ENCODE measurements at places on chromosomes 2 and 18.

DNA sequence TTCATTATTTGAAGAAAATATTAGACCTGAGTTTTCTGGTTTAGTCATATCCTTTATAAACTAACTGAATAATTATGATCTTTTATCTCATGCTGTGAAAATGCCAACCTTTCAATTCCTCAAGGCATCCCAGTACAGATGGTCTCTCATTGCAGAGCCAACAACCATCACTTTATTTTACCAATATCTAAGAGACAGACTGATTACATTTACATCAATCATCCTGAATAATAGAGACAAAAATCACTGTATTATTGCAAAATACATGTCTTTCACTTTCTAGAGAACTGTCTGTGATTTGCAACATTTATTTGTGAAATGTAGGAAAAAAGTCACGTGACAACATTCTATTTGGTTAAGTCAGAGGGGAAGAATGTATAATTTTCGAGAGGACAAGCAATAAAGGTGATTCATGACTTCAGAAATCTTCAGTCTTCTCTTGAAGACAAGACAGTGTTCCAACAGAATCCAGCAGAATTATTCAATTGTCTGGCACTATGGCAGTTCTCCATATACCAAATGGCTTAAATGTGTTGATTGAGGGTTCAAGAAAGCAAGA, 503.6 kb upstream of the SYT4 start:
- DNase-seq, result no peak

DNA sequence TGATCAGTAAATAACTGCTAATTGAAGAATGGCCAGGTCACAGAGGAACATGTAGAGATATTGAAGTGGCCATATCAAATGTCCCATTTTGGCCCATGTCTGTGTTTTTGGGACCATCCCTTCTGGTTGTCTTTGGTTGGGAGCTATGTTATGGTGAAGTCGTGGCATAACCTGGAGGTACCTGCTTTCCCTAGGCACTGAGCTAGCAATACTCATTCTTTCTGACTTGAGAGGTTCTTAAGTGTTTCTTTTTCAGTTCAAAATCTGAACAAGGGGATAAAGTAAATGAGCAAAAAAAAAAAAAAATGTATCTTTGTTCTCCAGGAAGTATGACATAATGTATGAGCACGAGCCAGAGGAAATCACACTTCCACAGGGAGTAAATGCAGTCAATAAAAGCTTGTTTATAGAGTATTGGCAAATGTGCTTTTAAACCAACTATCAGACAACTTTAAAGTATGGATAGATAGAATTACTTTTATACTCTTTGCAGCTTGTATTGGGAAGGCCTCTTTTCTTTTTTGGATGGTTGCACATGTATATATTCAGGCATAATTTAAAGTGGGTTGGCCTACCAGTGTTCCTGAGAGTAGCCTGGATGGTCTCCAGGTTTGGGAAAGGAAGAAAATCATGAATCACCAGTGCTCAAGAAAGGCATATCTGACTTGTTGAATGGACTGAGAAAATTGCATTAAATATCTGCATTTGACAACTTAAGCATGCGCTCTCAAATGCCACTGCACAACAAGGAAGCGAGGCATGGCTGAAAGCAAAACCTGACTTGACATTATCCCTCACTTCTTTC, 125.0 kb downstream of the SPHKAP start:
- DNase-seq, result no peak

GRCh38 chr2:235105821-235106359, 154.1 kb downstream of the SH3BP4 start:
- no peak for DNase-seq

DNA sequence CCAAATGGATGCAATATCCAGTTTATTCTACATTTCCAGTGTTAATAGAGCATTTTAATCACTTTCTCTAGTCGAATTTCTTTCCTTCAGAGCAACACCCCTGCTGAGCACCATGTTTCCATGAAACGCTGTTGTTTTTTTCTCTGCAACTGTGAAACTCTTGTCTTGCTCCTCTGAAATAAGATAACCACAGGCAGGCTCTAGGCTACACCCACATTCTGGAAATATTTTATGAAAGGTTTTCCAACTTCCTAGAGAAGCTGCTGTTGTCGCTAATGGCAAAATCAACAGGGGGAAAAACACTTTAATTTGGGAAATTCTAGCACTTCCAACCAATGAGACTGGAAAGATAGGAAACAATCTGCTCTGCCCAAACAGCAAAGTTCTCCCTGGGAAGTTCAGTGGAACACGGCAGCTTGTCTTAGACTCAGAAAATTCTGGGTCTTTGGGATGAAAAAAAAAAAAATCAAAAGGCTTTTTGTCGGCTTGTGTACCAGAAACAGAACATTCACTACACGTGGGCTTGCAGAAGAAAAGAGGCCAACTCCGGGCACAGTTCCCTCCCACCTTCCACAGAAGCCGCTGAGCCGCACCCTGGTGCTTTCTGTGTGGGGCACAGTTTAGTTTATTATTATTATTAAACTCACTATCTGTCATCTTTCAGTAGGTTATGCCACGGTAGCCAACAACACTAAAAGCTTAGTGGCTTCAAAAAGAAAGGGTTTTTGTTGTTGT, 98.7 kb downstream of the MMADHC start:
- no peak for DNase-seq

GRCh38 chr2:83615511-83615910, 843.6 kb downstream of the SUCLG1 start:
- DNase-seq, result no peak

GRCh38 chr2:18831916-18832510, 242.6 kb upstream of the NT5C1B start:
- DNase-seq, result no peak

DNA sequence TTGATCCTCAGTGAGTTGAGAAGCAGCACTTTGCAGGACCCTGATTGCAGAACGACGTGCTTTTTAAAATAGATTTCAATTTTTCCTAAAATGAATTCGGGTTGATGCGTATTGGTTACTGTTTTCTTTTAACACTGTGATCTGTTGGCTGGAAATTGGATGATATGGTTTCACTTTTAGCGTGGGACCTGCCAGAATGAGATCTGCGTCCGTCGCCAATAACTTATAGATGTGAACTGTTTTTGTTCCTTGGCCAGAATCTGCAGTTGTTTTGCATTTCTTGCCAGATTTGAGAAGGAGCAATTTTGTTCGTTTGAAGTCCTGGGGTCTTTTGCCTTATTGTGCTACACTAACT, 703 bp downstream of the UGGT1 start:
- DNase-seq, result no peak

DNA sequence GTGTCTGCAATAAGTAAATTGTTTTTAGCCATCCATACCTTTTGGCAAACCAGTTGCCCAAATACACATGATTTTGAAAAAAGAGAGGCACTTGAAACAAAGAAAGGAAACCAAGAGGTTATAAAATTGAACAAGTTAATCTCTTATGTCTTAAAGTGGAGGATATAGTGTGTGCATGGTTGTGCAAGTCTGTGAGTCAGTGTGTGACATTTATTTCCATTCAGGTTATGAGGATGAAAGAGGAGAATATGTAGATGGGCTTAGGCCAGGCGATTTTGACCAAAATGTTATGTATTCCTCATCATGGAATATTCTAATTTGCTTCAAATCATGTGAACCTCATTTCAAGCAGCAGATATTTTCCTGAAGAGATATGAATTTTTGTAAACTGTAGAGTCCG, 123.3 kb downstream of the SETBP1 start:
- no peak for DNase-seq

GRCh38 chr18:67428805-67429204, 87.7 kb downstream of the DSEL start:
- DNase-seq, result no peak

DNA sequence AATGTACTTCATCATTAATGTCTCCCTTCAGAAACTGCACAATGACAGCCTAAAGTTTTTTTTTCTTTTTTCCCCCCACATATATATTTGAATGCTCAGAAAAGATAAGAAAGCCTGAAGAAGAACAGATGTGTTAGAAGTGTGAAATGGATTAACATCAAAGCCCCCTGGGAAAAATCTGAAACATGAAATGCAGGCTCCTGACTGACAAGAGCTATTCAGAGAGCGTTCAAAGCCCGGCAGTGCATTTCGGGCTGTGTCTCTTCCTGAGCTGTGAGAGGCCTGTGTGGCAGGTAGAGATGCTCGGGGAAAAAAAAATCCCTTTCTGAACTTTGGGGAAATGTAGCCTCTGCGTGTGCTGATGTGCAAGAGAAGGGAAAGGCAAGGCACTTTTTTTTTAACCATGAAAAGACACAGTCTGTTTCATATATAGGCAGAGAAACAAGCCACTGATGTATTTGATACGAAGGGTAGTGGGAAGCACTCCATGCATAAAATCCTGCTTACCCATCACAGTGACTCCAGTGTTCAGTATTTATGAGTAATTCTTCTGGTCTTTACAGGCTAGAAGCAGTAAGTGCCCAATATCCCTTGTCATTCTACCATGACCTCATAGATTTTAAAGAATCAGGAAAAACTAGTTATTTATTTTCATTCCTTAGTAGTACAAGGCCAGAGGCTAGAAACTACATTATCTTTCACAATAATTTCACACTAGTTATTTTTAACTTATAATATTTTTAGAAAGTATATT, 1574.2 kb upstream of the PIK3C3 start:
- DNase-seq, result no peak

DNA sequence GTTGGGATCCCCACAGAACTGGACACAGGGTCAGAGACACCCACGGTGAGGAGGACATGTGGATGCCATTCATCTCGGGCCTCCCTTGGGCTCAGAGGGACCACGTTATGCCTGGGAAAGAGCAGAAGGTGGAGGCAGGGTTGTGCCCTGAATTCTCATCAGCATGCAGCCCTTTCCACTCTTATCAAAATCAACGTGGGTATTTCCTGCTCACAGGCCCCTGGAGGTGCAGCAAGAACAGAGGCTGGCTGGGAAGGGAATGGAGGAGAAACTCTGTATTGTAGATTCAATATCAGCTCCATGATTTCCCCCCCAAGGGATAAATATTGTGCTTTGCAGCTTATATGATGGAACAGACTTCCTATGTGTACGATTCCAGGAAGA, 90.9 kb downstream of the SETBP1 start:
- no peak for DNase-seq

- no peak for DNase-seq
Observed at GRCh38 chr2:142291969-142292368, 161.2 kb upstream of the LRP1B start.

- no peak for DNase-seq
Observed at GRCh38 chr2:150997066-150997465, 264.6 kb downstream of the RBM43 start.

DNA sequence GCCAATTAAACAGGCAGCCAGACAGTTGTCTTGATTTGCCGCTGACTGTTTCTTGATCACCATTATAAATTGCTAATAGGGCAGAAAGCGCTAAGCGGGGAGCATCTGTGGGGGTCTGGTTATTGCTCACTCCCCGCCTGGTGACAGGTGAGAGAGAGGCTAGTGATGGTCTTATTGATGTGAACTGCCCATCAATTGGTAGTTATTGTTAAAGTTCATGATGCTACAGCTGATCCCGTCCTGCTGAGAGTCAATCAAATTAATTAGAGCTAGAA, 148.5 kb downstream of the LNPK start:
- DNase-seq, result no peak

DNA sequence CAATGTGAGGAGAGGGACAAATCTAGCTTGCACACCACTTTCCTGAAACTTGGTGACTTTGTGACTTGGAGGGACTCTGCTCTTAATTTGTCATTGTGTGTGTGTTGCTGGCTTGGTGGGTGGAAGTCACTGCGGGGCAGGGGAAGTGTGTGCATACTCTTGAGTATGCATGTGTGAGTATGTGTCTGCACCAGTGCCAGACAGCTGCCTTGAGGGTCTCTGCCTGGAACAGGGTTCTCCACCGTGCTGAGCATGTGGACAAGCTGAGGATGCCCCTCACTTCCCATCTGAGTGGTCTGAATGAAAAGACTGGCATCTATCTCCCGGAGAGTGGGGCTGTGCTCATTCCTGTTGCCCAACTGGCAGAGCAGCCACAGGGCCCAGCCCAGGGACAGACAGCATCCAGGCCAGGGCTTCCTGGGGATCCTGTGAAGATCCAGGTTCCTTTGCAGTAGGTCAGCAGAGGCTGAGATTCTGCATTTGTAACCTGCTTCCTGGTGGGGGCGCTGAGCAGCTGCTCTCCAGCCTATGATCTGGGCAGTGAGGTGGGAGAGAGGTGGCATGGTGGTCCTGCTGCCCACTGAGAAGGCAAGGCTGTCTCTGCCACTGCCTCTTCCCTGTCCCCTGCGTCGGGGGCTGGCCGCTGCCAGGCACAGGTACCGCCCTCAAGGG, 138.9 kb upstream of the HAAO start:
- DNase-seq, result no peak

- no peak for DNase-seq
Observed at GRCh38 chr2:203451689-203452088, 83.4 kb downstream of the RAPH1 start.

DNA sequence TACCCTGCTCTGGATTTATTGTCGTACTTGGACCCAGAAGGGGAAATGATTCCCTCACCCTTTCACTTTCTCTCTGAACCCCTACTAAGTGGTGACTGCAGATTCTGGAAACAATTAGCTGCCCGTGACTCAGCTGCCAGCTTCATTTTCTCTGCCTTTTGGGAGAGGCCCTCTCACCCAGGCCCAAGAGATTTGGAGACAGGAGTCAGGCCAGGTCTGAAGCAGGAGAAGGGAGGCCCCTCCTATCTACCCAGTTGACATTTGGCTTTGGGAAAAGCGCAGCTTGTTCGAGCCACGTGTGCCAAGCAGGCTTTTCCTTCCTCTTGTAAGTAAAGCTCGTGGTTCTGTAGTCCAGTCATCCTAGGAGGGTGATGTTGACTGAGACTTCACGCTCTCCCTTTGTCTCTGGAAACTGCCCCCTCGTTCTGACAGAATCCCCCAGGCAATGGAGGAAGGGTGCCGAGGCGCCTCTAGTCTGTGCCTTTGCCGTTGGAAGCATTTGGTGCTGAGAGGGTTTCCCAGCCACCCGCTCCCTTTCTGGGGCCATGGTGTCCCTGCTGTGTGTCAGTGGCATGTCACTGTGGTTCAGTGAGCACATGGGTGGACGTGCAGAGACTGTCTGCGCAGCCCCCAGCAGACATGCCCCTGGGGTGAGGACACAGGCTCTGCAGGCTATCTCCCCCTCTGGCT, 8.6 kb downstream of the OXER1 start:
- DNase-seq, result no peak

DNA sequence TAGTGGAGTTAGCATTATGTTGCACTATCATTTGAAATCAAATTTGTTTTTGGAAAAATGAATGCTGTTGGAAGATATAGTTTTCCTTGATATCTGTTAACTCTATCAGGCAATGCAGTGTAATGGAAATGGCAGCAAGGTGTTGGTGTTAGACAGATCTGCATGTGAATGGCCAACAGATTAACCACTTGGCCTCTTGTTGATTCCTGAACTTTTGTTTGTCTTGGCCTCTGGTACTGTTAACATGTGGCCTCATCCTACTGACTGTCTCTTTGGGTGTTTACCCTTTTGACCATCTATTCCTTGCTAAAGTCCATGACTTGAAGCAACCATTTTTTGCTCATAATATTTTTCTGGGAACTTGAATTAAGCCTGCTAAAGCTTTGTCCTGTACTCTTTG, 110.2 kb upstream of the CDH2 start:
- DNase-seq, result no peak

- DNase-seq, result no peak
Observed at GRCh38 chr18:56108478-56109367, 520.7 kb upstream of the TCF4 start.

GRCh38 chr2:69157441-69157840, 144.5 kb downstream of the ANTXR1 start:
- no peak for DNase-seq

Data from cortex of kidney (tissue), 1 donor.